ENCODE measurements at places on chromosomes 4 and X.

DNA sequence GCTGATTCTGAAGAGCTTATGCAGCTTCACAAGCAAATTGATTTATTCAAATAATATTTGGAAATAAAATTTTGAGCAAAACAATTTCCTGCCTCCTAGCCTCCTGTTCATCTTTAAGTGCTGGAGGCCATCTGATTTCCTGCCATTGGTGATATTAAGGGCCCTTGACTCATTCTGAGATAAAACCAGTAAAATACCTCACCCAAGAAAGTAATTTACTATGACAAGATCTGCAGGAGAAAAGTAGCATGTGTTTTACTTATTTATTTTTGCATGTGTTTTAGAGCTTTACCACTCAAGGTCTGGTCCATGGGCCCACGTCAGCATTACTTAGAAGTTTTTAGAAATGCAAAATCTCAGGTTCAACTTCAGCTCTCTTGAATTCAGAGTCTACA, 67.7 kb downstream of the DCLK2 start:
- DNase-seq, result no peak

GRCh38 chr4:154958621-154959358, 177.7 kb downstream of the RBM46 start:
- peak; percentile 46 for DNase-seq

DNA sequence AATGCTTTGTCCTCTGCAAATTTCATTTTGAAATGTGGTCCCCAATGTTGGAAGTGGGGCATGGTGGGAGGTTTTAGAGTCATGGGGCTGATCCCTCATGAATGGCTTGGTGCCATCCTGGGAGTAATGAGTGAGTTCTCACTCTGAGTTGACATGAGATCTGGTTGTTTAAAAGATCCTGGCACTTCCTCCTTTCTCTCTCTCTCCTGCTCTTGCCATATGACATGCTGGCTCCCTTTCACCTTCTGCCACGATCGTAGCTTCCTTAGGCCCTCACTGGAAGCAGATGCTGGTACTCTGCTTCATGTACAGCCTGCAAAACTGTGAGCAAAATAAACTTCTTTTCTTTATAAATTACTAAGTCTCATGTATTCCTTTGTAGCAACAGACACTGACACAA, 262.0 kb downstream of the IL15 start:
- no peak for DNase-seq

GRCh38 chr4:27861381-27861787, 1000.7 kb downstream of the STIM2 start:
- peak; percentile 60 for DNase-seq

DNA sequence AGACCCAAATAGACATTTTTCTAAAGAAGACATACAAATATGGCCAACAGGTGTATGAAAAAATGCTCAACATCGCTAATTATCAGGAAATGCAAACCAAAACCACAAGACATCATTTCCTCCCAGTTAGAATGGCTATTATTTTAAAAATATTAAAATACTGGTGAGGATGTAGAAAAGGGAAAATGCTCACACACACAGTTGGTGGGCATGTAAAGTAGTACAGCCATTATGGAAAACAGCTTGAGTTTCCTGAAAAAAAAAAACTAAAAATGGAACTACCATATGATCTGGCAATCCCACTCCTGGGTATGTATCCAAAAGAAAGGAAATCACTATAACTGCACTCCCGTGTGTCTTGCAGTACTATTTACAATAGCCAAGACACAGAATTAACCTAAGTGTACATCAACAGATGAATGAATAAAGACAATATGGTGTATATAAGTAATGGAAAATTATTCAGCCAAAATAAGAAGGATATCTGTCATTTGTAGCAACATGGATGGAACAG, 128.9 kb upstream of the DKK2 start:
- DNase-seq, result no peak

- peak; percentile 22 for DNase-seq
These were observed 852.7 kb upstream of the SLIT2 start for GRCh38 chr4:19399001-19399400.

- no peak for DNase-seq
These were observed 63.2 kb downstream of the SH3RF1 start for GRCh38 chr4:169207436-169208089.

DNA sequence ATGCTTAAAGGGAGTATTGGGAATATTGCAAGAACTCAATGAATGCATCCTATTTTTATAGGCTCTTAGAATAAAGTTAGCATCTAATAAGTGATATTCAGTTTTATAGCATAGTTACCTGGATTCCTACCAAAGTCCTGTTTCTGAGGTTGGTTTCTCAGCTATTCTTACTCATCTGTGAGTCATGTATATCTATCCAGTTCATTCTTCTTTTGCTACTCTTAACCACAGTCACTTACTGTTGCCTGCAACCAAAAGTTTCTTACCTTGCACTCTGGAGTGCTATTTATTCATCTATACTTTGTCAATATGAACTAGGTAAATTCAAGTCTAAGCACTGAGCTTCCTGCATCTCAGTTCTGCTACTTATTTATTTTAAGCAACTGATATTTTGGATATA, 322.5 kb downstream of the HS3ST1 start:
- peak; percentile 9 for DNase-seq

DNA sequence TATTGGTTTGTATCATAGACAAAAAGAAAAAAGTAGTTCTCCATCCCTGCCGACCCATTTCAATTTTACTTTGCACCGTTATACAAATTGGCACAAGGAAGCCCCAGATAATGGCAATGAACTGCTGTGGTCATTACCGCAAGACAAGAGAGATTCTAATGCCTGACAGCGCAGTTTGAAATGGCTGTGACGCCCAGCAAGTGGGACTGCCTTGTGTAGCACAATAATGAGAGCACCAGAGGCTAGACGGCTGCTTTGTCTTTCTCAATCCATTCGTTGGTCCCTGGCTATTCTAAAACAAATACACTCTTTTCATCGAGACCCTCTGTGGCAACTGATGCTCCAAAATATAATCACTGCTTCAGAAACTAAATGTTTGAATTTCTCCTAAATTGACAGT, 192.4 kb upstream of the NEIL3 start:
- DNase-seq, result no peak

- no peak for DNase-seq
These were observed 32.8 kb upstream of the XPNPEP2 start for GRCh38 chrX:129705988-129706387.

- no peak for DNase-seq
These were observed 50.9 kb downstream of the TSPAN7 start for GRCh38 chrX:38612281-38612680.

GRCh38 chr4:139522457-139522856, 33.6 kb downstream of the SETD7 start:
- no peak for DNase-seq

- DNase-seq, result no peak
These were observed 19.6 kb upstream of the KDM5C start for GRCh38 chrX:53244610-53245009.

DNA sequence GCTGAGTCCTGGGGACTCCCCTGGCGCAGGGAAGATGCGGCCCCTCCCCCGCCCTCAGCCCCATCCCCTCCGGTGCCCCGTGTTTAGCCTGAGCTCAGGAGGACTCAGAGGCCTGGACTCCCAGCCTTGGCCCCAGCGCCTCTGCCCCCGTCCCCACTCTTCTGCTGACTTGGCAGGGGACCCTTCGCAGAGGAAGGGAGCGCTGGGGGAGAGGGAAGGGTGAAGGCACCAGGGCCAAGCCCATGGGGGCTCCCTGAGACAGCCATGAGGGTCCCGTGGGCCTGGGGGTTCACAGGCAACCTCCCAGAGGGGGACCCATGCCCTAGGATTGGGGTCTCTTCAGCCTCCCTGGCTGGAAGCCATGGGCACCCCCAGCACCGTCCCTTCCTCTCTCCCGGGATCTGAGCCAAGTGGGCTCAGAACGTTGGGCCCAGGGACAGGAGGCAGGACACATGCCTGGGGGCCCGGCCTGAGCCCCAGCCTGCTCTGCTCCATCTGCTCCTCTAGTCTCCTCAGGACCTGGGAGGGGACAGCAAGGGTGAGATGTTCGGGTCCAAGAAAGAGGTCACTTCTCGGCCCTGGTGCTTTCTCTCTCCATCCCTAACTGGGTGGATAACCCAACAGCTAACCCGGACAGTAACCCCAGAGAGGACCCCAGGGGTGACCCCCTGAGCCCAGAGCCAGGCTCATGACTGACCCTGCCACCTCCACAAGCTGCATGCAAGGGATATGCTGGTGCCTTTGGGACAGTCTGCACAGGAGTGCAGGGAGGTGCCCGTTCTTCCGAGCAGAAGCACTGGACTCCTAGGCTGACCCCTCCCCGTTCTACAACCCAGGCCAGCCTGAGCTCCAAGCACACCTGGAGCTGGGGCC, 1.5 kb upstream of the CPLX1 start:
- no peak for DNase-seq

DNA sequence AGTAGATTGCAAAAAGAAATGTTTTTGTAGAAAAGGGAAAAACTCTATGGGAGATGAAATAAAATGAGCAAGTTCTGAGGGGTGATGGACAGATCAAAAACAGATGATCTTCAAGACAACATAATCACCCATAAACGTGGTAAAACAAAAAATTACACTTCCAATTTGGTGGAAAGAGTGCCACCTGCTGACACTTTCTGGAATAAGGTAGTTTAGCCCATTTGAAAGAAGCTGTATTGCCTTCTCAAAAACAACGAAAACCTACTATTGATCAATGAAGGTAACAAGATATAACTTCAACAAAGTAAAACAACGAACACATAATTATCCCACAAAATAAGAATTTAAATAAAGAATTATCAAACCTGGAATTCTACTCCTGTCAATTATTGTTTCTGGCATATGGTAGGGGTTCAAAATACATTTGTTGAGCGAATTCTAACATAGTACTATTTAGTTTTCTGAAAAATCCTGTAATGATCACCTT, 2.5 kb downstream of the COQ2 start:
- peak; percentile 80 for DNase-seq

GRCh38 chr4:47831026-47831679, 6.7 kb downstream of the CORIN start:
- DNase-seq, result no peak

DNA sequence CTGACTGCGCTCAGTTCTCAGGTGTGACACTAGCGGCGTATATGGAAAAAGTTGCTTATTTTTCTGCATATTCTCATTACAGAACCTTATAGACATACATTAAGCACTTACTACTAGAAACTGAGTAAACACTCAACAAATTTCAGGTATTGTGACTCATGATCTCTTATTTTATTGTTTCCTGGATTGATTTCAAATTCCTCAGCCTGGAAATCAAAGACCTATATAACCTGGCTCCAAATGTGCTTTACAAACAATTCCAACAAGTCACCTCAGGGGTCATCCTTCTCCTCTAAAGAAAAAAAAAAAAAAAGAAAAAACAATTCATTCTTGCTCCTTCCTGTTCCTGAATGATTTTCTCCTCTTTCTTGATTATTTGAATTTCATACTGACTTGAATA, 152.3 kb downstream of the ADAM29 start:
- DNase-seq, result no peak

DNA sequence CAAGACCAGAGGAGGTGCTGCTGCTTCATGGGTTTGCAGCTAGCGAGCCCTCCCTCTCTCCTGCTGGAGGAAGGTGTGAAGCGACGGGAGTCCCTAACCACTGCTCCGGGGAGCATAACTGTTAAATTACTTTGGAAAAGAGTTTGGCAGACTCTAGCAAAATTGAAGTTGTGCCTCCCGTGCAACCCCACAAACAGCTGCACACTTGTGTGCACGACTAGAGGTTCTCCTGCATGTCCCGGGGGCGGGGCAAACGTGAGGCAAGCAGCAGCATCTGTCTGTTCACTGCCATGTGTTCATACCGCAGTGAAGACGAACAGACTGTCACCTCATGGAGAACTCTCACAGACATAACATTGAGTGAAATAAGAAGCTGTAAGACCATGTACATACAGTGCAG, 34.5 kb downstream of the TNIP2 start:
- no peak for DNase-seq

DNA sequence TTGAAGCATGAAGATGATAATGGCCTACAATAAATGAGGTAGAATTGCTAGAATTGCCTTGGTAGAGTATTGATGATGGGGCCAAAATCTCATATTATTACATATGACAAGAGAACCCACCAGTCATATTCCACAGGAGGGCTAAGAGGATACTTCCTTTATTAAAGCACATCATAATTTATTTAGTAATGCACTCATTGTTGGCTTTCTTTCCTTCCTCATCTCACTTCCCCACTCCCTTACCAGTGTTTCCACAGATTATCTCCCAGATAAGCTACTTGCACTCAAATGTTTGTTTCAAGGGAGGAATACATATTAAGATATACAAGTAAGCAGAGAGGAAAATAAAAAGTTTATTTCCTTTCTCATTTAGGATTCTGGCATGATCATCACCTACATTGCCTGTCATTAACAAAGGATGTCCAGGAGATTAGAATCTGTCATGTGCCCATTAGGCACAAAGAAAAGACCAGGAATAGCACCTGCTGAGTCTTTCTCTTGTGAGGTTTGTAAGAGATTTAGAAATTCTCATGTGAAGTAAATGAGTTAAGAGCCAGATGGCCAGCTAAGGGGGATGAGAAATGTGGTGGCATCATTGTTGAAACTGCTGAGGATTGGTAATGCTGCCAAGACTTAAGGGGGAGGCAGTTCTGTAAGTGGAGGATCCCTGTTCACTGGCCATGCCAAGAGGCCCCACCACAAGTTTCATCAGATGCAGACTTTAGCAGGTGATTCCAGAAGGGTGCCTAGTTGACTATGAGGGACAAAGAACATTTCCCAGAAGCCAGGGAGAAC, 52.4 kb upstream of the PRDM8 start:
- no peak for DNase-seq

DNA sequence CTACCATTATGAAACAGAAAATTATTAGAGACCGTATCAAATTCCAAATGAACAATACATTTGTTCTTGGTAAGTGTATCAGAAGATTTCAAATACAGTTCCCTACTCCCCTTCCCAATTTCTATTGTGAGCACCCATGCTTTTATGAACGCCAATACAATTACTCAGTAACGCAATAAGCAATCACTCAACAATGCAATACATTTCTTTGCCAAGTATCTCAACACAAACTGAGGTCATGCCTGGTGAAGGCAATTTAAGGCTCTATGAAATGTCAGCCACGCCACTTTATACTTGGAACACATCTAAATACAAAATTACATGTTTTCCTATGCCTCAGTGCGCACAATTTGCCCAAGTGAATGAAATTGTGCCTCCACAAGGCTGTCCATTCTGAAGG, 712 bp downstream of the PNPLA4 start:
- DNase-seq, result peak; percentile 4

DNA sequence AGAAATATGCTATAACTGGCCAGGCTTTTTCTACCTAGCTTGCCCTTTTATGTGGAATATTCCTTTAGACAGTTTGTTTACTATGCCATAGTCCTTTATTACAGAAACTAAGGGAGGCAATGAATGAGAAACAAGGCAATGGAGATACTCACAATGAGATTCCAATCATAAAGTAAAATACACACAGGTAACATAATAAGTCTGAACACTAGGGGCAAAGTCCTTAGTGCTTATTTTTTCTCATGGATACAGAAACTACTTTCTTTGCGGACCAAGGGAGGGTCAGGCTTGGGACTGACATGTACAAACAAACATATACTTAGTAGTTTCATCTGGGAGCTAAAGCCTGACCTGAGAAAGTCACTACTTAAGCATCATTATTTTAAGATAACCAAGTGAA, 16.0 kb upstream of the UGT8 start:
- no peak for DNase-seq

GRCh38 chr4:176752191-176752749, 40.5 kb downstream of the VEGFC start:
- DNase-seq, result no peak

- peak; percentile 37 for DNase-seq
These were observed 207.8 kb upstream of the CNKSR2 start for GRCh38 chrX:21166272-21166982.

- no peak for DNase-seq
These were observed 19.1 kb upstream of the CXCL11 start for GRCh38 chr4:76055016-76055415.

- peak; percentile 83 for DNase-seq
These were observed 146.8 kb downstream of the DCLK2 start for GRCh38 chr4:150224896-150225591.

All from fibroblast of pulmonary artery (primary cell).